ENCODE measurements at places on chromosomes 11 and 22.
A peak's percentile ranks its signal among the peaks of the same experiment; 100 is the strongest.

- no peak for DNase-seq
Observed at GRCh38 chr11:73458201-73458600, 82.0 kb downstream of the RELT start.

DNA sequence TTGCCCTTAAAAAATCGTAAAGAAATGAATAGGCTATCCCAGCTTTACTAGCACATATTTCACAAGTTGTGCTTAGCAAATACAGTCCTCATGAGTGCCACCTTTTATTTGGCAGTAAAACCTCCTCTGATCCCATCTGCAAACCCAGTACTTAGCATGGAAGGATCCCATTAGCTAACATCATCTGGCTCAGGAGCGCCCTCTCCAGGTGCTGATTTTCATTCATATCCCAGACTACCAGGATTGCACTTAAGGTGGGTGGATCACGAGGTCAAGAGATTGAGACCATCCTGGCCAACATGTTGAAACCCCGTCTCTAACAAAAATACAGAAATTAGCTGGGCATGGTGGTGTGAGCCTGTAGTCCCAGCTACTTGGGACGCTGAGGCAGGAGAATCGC lies 76.1 kb upstream of the PAX6 start:
- no peak for DNase-seq

GRCh38 chr22:26561756-26562417 lies 28.0 kb downstream of the TPST2 start:
- DNase-seq = no peak

DNA sequence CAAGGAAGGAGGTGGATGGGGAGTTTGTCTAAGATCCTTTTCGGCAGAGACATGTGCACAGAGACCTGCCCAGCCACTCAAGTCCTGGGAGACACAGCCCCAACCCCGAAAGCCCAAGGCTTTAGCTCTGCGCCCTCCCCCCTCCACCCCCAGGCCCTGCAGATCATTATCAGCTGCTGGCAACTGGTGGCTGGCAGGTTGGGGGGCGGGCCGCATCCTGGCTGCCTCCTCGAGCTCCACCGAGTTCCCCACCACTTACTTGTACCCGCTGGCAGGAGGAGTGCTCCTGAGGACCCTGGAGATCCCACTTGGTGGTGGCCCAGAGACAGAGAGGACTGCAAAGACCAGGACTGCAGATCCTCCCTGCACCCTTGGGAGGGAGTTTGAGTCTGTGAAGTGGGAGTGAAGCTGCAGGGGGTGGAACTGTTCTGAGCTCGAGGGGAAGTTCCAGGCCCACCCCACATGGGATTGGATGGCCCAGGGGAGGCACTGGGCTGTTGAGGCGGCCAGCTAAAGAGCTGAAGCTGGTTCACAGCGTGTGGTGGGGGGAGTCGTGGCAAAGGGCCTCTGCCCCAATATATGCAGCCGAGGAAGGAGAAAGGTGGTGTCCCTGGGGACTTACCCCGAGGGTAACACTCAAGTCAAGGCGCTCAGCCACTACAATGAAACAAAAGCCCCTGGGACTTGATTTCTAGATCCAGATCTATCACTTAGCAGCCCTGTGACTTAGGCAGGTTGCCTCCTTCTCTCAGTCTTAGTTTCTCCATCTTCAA lies 19.9 kb upstream of the CCDC86 start:
- DNase-seq = no peak

DNA sequence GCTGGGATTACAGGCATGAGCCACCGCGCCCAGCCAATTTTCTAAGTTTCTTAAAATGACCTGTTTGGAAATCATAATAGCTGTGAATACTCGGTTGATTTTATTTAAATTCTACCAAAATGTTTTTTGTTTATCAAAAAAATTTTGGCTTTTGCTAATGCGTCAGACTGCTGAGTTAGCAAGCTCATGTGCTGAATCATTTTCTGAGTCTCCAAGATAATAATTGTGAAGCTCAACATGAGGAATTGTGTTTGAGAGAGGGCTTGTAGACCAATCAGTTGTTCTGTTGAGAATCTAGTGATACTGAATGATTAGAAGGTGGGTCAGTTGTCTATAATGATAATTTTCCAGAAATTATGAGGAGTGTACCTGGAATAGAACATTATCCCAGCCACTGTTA lies 15.9 kb downstream of the RNF214 start:
- DNase-seq = no peak

DNA sequence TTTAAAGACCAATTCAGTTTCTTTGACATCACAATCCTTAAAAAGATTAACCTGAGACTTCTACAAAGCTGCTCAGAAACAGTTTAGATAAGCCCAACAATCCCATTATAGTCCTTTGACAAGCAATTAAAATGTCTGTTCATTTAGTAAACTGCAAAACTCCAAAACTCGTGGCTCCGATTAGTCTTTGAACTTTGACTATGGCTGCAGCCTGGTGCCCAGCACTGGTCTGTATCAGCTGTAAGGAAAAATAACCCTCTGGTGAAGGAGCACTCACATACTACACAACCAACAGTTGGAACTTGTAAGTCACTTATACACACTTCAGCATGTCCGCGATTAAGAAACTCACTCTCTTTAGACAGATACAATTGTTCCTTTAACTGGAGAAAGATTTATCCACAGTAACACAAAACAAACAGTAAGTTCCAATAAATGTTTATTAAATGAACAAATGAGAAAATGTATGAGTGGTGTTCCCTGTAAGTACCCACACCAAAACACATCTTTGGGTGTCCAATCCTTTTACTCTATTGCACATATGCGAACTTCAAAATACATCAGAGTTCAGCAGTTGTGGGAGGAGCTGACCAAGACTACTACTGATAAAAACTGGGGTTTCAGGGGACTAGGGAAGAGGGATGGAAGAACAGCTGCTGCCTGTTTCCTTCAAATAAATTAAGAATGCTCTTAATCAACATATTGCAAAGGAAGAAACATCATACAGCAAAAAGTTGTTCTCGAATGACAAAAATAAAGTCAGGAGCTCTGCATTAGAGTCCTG lies 36.4 kb downstream of the PITPNB start:
- DNase-seq = no peak

DNA sequence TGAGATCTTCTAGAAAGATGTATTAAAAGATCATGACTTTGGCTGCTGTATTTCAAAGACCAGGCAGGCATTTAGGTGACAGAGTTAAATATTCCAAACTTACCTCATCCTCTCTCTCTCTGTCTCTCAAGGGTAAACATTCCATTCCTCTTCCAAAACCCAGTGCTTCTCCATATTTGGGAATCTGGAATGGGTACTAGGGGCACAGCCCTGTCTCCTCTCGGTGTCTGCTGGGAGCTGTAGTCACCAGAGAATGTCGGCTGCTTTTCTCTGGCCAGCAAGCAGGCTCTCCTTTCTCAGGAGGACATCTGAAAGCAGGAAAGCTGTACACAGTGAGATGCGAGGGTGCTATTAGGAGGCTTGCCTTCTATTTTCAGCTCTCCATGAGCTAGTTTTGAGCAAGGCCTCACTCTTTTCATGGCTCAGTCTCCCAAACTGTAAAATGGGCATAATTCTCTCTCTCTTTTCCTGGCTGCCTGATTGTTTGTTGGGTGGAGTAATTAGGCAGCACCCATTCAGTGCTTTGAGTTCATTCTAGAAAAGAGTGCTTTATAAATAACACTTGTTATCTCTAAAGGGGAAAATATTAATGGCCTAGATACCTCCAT lies 9.3 kb upstream of the PEX26 start:
- no peak for DNase-seq

GRCh38 chr11:83751041-83751440 lies 464.9 kb upstream of the CCDC90B start:
- DNase-seq = no peak

DNA sequence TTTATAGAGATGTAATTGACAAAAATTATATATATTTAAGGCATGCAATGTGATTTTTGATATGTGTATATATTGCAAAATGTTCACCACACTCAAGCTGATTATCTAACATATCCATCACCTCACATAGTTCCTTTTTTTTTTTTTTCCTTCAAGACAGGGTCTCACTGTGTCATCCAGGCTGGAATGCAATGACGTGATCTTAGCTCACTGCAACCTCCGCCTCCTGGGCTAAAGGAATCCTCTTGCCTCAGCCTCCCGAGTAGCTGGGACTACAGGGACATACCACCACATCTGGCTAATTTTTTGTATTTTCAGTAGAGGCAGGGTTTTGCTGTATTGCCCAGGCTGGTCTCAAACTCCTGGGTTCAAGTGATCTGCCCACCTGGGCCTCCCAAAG lies 65.1 kb upstream of the SLC35C1 start:
- DNase-seq = no peak

- no peak for DNase-seq
Observed at GRCh38 chr22:17232406-17232805, 13.2 kb upstream of the ADA2 start.

GRCh38 chr22:41524809-41525449 lies 19.3 kb downstream of the POLR3H start:
- DNase-seq = no peak

DNA sequence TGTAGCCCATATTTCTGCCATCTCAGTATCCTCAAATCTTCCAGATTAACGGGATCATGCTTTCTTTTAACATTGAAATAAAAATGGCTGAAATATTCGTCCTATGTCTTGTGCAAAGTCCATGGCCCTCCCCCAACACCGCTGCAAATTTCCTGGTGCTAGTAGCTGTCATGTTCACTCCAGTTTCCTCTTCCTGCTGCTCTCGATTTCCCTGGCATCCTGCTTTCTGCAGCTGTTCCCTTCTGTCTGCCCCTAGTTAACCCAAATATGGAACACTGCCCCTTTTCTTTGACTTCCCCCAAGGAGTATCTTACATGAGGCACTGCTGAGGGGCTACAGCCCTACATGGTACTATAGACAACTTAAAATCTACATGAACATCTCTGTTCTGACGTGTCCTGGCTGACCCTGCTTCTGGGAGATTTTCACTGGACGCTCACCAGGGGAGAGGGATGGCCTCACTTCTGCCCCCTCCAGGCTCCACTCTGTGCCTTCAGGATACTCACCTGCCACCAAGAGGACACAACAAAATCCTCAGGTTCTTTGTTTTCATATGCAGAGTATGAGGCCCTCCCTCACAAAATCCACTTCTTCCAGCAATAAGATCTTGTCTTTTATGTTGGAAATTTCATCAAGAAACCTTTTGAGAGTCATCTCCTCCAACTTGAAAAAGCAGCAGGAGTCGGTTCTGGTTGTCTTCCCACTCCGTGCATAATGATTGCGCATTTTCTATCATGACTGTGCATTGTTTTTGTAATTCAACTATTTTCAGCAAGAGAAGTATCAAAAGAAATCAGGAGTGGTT lies 29.5 kb upstream of the SCUBE2 start:
- peak; percentile 13 for DNase-seq

DNA sequence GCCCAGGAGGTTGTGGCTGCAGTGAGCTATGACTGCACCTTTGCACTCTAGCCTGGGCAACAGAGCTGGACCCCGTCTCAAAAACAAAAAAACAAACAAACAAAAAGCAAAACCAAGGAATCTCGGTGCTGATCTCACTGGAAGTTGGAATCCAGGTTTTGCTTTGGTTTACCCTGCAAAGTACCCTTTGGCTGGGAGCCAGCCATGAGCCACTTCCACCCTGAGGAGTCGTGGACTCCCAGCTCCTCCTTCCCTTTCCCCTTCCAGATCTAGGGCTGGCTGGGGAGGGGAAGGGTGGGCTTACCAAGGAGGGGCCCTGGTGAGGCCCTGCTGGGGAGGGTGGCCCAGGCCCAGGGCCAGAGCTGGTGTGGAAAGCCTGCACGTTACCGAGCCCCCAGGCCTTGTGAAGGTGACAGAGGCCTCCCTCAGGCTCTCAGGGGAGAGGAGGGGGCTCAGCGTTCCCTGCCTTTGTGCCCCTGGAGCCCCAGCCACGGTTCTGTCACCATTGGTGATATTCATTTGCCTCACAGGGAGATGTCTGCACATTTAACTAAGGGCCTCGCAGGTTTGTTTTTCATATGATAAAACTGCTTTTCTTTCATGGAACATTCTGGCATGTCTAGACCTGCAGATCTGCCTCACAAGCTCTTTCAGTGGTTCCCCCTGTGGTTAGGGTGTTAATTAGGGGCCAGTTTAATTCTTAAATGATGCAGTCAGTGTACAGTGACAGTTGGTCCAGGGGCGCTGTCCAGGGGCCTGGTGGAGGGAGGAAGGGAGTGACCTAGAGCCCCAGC lies 29.0 kb downstream of the FBLN1 start:
- no peak for DNase-seq

DNA sequence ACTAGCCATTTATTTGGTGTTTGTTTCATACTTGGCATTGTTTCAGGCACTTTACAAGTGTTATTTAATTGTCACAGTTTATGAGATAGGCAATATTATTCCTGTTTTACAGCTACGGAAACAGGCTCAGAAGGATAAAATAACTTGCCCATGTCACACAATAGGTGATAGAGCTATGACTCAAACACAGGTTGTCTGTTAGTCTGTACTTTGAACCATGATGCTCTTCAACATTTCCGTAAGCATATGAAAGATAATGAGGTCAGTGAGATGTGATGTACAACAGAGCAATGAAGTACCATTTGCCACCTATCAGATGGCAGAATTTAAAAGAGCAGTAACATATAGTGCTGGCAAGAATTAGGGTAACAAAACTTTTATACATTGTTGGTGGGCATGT lies 15.3 kb downstream of the TUG1 start:
- no peak for DNase-seq

All from HTR-8/SVneo (cell line).